ENCODE measurements at places on chromosomes 16 and 17.

DNA sequence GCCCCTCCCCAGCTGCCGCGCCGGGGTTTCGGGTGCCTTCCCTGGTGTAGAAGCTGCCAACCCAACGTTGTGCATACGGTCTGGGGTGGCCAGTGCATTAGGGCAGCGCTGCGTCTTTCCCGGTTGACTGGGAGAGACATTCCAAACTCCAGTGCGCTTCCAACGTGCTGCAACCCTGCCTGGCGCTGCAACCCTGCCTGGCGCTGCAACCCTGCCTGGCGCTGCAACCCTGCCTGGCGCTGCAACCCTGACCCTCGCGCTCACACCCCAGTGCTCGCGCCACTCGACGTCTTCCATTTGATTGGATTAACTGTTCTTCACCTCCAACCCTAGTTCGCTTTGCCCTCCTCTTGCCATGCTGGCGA lies 488 bp upstream of the HAP1 start:
- DNase-seq, result no peak

GRCh38 chr16:18852647-18853046 lies 51.3 kb upstream of the ARL6IP1 start:
- no peak for DNase-seq

GRCh38 chr16:10494343-10495030 lies 85.9 kb downstream of the EMP2 start:
- no peak for DNase-seq

DNA sequence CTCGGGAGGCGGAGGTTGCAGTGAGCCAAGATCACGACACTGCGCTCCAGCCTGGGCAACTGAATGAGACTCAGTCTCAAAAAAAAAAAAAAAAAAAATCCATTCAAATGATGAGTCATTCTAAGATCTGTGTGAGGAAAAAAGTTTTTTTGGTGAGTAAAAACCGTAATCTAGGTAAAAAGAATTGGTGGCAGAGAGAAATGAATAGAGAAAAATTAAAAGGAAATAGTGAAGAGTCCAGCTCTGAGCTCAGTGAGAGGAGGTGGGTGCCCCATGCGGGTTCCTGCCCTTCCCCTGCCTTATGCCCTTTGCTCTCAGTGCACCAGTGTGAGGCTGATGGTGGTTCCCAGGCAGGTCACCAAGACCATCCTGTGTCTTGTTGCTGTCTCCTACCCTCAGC lies 20.9 kb downstream of the GAN start:
- DNase-seq, result no peak

GRCh38 chr17:73750975-73751374 lies 106.7 kb upstream of the SDK2 start:
- DNase-seq, result no peak

DNA sequence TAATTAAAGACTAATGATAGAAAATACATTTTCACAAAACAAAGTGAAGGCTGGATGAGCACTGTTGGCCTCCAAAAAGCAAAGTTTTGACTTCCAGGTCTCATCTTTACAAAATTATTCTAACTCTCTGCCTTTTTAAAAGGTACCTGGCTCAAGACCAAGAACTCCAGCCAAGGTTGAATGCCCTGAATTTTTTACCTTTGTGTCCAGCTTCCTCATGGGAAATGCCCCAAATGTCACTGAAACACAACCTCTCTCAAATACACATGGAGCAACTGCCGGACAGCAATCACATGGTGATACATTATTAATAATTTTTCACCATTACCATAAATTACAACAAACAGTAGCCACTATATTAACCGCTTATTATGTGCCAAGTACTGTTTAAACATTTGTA lies 32.2 kb downstream of the ADAMTS18 start:
- DNase-seq, result no peak

GRCh38 chr17:80930335-80931279 lies 61.0 kb upstream of the CHMP6 start:
- no peak for DNase-seq

DNA sequence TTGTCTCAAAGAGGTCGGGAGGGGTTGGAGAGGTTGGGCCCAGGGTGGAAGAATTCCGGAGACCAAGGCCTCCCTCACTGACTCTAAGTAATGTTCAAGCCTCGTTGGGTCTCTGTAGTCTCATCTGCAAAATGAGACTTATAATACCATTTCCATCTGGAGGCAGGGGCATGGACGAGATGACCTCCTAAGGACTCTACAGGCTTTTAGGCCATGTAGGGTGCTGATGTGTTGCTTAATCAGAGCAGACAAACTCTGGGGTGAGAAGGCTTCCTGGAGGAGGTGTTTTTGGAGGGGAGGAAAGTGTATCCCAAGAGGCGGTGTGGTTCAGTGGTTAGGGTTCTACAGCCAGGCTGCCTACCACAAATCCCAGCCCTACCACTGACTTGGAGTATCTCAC lies 3.1 kb downstream of the SPPL2C start:
- DNase-seq, result no peak

- DNase-seq, result no peak
Observed at GRCh38 chr17:30376621-30377452, 1.9 kb upstream of the CPD start.

DNA sequence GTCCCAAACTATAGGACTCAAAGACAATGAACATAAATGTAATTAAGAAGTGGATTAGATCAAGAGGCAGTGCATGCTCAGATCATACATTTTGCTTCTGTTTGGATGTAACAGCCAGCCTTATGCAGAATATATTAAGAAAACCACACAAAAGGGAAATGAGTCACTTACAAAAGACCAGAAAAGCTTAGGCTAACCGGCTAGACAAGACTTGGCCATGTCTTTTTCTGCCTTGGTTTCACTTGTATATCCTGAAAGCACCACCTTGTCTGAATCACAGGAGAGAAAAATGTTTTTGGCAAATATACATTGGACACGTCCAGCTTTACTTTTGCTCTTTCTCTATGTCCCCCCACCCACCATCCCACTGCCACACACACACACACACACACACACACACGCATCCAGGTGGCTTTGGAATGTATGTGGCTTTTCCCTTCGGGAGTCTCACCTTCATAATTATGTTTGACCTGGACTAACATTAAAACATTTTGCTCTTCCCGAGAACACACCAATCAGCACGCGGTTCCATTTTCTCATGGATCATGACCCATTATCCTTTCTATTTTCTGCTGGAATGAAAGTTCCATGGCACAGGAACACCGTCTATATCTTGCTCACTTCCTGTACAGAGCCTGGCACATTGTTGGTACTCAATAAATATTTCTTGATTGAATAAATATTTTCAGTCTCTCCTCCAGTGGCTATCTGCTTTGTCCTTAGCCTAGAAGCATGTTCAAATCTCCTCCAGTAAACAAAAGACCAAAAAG lies 64.6 kb downstream of the CDK5R1 start:
- peak; percentile 40 for DNase-seq

DNA sequence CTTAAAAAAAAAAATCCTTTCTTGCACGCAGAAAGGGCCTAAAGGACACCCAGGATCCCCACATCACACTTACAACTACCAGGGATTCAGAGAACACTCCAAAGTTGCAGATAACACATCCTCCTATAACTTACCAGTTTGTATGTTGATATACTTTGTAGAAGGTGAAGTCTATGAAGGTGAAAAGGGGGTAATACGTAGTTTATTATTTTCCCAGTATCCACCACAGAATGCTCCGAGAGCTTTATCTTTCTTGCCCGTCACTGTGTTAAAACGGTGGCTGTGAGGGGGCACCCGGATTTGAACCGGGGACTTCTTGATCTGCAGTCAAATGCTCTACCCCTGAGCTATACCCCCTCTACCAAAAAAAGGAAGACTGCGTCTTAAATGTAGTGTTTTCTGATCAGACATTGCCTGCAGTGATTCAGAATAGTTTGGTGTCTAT lies 7.9 kb upstream of the RPL23 start:
- DNase-seq, result no peak

GRCh38 chr16:61812251-61812650 lies 224.0 kb downstream of the CDH8 start:
- no peak for DNase-seq

- no peak for DNase-seq
Observed at GRCh38 chr17:40100419-40100668, at the start of gene NR1D1. TSS of gene NR1D1 (minus strand) at chr17:40100589. CDS start at chr17:40100094, 495 bp downstream.

GRCh38 chr17:48760411-48760810 lies 31.9 kb upstream of the HOXB13 start:
- DNase-seq, result no peak

GRCh38 chr17:28574526-28574925 lies 2.2 kb downstream of the ALDOC start:
- DNase-seq, result peak; percentile 57

Measured in CD4-positive, alpha-beta T cell (primary cell).